ENCODE measurements at places on chromosomes 4 and X.

- no peak for DNase-seq
These were observed 3.6 kb upstream of the MAGED1 start for GRCh38 chrX:51889851-51890250.

DNA sequence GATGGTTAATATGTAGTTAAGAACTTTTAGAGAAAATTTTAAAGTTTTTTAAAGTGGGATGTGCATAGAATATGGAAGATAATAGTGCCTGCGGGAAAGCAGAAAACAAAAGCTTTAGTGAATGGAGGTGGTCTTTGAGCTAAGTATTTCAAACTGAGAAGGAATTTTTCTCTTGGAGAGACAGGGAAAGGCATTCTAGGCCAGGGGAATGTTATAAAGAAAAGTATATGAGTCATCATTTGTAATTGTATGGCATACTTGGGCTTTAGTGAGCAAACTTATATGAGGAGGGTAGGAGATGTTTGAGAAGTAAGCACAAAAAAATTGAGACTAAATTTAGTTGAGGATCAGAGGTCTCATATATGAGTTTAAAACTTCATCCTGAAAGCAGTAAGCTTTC lies 467.0 kb downstream of the PPARGC1A start:
- no peak for DNase-seq

- no peak for DNase-seq
These were observed 60.2 kb upstream of the GRPR start for GRCh38 chrX:16063141-16063540.

GRCh38 chrX:31704938-31705337 lies 633.1 kb upstream of the FTHL17 start:
- no peak for DNase-seq

DNA sequence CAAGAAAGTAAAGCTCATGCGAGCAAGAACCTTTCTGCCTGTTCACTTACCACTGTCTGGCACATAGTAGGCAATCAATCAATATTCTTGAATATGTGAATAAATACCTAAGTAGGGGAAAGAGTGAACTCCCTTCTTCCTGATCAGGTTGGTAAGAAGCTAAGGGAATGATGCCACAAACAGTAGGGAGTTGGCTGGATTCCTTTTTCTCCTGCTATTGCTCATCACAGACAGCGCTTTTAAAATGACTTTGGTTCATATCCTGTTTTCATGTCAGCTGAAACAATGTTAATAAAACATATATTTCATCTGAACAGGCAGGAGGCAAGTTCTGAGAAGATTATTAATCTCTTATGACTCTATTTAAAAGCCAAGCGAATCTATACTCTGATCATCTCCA lies 99.2 kb downstream of the NSUN7 start:
- no peak for DNase-seq

- DNase-seq, result no peak
These were observed 26.5 kb upstream of the IRAK1 start for GRCh38 chrX:154046031-154046781.

- DNase-seq, result no peak
These were observed 74.0 kb downstream of the PAK3 start for GRCh38 chrX:111170017-111170416.

GRCh38 chr4:107050525-107051135 lies 14.5 kb upstream of the DKK2 start:
- DNase-seq, result no peak

DNA sequence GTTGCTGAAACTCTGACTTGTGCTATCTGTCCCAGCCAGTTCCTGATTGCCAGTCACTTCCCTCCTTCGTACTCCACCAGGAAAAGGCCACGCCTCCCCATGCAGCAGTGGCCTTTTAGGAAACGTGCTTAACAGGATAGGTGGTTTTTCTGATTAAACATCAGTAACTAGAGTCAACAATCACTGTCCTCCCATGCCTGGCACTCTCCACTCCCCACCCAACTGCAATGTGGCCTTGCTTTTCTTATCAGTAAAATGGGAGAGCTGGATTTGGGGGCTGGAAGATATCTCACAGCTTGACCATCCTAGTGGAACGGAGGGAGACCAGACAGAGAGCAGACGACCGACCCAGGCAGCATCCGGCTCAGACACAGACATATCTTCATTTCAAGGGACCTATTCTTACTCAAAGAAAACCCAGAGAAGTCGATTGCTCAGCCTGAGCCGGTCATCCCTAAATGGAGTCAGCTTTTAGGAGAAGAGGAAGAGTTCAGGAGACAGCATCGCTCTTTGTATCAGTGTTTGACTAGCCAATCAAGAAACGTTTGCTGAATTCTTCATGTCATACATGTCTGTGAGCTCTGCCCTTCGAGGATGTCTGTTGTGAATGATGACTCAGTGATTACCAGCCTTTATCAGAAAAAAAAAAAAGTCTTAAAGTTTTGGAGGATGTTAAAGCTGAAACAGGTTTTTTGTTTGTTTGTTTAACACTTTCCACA lies 12.7 kb upstream of the UBA6 start:
- no peak for DNase-seq

- DNase-seq, result no peak
These were observed 486.4 kb upstream of the RPS6KA3 start for GRCh38 chrX:20753076-20753475.

GRCh38 chrX:1424147-1424851 lies 28.4 kb downstream of the ASMTL start:
- no peak for DNase-seq

DNA sequence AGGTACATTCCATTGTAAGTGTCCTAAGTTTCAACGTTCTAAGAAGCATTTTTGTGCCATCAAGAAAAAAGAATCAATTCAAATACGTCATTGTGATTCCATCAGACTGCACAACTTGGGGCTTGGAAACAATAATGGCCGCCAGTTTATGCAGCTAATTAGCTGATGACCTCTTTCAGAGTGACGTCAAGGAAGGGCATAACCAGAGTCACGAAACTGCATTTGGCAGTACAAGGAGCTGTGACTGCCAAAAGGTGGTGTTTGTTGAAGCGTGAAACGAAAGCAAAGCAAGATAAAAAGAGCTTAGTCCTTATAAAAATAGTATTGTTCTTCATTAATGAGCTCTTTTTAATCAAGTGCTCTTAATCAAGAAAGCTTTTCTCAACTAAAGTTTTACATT lies 81.1 kb upstream of the SH3RF1 start:
- peak; percentile 7 for DNase-seq

- no peak for DNase-seq
These were observed 39.6 kb downstream of the ZCCHC13 start for GRCh38 chrX:74343343-74344279.

- DNase-seq, result no peak
These were observed 46.5 kb upstream of the CPLX1 start for GRCh38 chr4:872241-872981.

DNA sequence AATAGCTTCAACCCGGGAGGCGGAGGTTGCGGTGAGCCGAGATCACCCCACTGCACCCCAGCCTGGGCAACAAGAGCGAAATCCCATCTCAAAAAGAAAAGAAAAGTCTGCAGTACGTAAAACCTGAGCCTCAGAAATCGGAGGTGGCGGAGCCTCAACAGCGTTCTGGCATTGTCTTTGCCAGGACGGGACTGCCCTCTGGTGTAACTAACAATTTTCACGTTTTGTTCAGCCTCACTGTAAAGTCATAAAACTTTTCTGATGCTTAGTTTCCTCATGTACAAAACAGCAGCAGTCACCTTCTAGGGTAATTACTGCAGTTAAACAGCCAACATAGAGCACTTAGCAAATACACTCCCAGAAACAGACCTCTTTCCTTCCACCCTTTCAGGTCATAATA lies 121.7 kb downstream of the RBM47 start:
- no peak for DNase-seq

DNA sequence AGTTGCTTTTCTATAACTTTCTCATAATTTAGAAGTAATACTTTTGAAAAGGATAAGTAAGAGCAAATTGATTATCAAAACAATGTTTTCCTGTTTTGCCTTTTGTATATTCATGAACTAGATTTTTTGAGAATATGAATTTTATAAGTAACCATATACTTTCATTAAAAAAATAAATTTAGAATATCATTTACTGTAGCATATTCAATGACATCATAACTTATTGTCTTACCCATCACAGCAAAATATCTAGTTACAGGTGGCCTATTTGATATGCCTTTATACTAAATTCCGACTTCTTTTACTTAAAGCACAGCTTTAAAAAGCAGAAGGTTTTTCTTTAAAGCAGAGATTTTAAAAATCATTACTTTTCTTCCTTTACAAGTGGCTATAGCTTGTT lies 20.1 kb downstream of the BLTP1 start:
- no peak for DNase-seq

GRCh38 chrX:13029887-13030771 lies 14.3 kb downstream of the FAM9C start:
- no peak for DNase-seq

- DNase-seq, result no peak
These were observed 31.5 kb downstream of the DCTD start for GRCh38 chr4:182885738-182886077.

GRCh38 chr4:137420901-137421396 lies 111.3 kb downstream of the PCDH18 start:
- no peak for DNase-seq

- DNase-seq, result no peak
These were observed 8.9 kb upstream of the HTRA3 start for GRCh38 chr4:8260656-8261111.

- no peak for DNase-seq
These were observed 94.0 kb upstream of the TEX13A start for GRCh38 chrX:105314458-105314857.

DNA sequence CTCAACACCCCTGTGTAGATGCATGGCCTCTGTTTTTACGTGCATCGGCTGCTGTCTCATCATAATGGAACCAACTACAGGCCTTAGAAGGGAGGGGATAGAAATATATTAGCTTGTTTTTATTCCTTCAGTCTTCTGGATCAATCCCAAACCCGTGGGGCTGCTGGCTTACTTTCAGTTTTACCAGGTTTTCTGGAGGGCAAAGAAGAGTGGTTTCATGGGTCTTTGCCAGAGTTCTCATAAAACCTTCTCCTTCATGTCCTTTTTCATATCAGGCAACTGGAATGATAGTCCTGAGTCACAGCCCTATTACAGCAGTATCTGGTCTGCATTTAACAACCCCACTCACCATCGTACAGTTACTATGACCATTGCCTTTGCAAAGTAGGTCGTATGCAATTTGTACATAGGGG lies 34.6 kb downstream of the PPP2R2C start:
- DNase-seq, result no peak

GRCh38 chr4:41079881-41080560 lies 134.3 kb downstream of the APBB2 start:
- DNase-seq, result no peak

GRCh38 chr4:8270912-8271815 lies 1.6 kb downstream of the HTRA3 start:
- DNase-seq, result no peak

DNA sequence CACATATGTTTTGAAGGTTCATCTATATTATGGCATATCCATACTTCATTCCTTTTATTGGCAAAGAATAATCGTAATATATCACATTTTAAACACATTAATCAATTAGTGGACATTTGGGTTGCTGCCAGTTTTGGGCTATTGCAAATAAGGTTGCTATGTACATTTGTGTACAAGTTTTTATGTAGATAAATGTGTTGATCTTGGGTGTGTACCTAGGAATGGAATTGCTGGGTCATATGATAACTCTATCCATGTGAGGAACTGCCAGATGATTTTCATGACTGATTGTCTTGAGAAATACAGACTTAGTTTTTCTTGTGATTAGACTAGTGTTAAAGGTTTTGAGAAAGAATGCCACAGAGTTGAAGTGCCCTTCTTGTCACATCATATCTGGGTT lies 99.2 kb upstream of the RAB40AL start:
- no peak for DNase-seq

- no peak for DNase-seq
These were observed 28.6 kb upstream of the INPP4B start for GRCh38 chr4:142874684-142875083.

DNA sequence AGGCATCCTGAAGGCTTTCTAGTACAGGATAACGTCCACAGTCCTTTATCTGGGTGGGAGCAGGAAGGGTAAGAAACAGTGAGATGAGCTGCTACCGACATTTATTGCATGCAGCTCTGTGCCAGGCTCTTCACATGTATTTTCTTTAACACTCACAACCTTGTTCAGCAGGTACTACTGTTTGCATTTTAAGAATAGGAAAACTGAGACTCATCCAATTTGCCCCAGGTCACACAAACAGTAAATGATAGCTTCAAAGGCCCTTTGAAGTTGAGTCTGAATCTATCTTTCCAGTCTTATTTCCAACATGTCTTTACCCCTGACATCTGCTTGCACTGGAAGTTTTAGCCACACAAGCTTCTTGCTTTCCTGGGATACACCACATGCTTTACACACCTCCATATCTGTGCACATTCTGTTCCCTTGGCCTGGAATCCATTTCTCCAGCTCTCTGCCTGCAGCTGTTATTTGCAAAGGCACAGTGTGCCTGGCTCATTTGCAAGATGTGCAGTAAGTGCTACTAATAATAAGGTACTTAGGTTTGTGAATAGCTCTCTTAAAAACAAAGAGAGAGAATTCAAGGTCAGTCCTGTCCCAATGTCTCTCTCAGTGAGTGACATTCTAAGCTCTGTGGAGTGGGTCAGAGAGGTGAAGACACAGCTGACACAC lies 61.2 kb downstream of the METTL14 start:
- peak; percentile 41 for DNase-seq

- no peak for DNase-seq
These were observed 7.8 kb upstream of the WDR1 start for GRCh38 chr4:10124167-10124930.

- no peak for DNase-seq
These were observed 2547.7 kb downstream of the ARAP2 start for GRCh38 chr4:33696586-33696985.

GRCh38 chr4:88573995-88574394 lies 18.3 kb upstream of the HERC3 start:
- no peak for DNase-seq

DNA sequence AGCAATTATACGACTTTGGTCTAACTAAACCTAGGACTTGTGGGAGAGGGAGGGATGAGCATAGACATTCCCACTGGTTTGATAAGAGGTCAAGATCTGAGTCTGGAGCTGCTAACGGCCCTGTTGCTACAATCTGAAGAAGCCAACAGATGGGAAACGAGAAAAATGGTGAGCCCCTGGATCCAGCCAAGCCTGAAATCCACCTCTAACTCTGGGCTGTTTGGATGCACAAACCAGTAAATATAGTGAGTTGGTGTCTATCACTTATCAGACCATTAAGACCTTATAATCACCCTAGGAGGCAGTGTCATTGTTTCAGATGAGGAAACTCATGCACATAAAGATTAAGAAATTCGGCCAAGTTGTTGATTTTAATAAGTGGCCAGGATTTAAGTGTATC lies 50.5 kb downstream of the ADGRA3 start:
- no peak for DNase-seq

- DNase-seq, result no peak
These were observed 22.8 kb upstream of the ANKRD17 start for GRCh38 chr4:73281396-73281795.

DNA sequence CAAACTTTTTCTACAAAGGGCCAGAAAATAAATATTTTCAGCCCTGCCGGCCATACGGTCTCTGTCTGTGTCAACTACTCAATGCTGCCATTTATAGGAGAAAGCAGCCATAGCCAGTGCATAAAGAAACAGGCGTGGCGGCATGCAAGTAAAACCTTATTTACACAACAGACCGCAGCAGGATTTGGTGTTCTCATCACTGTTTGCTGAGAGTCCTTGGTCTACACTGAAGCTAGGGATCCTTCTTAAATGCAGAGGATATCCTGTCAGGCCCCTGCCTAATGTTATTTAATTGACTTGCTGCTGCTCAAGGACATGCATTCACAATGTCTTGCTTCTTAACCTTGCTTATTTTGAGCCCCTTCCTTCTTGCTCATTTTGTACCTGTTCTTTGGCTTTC lies 54.7 kb downstream of the CPE start:
- DNase-seq, result no peak
